Subcutaneous adipose tissue (tissue), 4 donors: ENCODE measurements at places on chromosomes 1 and 21. TPM values are rescaled to one million over a fixed set of nuclear protein-coding genes. Genes with fewer than 3 reads are reported as not detected.

Gene FCGR3A
- total RNA-seq: 21.1 TPM

Gene RAB7B
- 4.6 TPM for total RNA-seq

Gene CFAP126
- not detected for total RNA-seq

Gene PDPN
- 8.1 TPM for total RNA-seq

Gene ADGRB2
- total RNA-seq: 4.5 TPM

Gene NIBAN1
- 14.5 TPM for total RNA-seq

Gene CAPN8
- not detected for total RNA-seq

Gene UMODL1
- 0.19 TPM for total RNA-seq

Gene LCE1C
- not detected for total RNA-seq

Gene ATP1A4
- total RNA-seq: 0.22 TPM

Gene KPRP
- total RNA-seq: not detected

Gene GPR161
- total RNA-seq: 4.6 TPM

Gene AHCYL1
- 112 TPM for total RNA-seq

Gene GBP4
- total RNA-seq: 70.6 TPM

Gene SPATA46
- total RNA-seq: not detected
